ENCODE measurements at places on chromosomes 2 and 18. TPM values are rescaled to one million over a fixed set of nuclear protein-coding genes. Genes with fewer than 3 reads are reported as not detected.
A peak's percentile ranks its signal among the peaks of the same experiment; 100 is the strongest.

Gene ACTR1B
- total RNA-seq = 20.1 TPM

Gene CASP8
- 33.4 TPM for total RNA-seq

Gene OSBPL6
- total RNA-seq = 3.8 TPM

Gene DSG1
- not detected for total RNA-seq

DNA sequence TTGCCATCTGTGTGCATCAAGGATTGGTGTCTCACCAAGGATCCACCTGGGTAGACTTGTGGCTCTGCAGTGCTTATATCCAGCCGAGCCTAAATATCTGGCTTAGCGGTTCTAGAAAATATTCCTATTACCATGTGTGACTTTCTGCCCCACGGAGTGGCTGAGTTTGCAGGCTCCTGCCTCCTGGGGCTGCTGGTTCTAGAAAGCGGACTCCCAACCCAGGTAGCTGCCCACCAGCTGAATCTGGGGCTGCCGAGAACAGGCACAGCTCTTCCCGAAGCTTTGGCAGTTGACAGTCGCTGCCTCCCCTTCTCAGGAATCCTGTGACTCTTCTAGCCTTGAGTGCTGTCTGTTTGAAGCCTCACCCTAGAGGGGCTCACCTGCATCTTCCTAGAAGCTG, 104.6 kb downstream of the TPGS2 start:
- DNase-seq = no peak

DNA sequence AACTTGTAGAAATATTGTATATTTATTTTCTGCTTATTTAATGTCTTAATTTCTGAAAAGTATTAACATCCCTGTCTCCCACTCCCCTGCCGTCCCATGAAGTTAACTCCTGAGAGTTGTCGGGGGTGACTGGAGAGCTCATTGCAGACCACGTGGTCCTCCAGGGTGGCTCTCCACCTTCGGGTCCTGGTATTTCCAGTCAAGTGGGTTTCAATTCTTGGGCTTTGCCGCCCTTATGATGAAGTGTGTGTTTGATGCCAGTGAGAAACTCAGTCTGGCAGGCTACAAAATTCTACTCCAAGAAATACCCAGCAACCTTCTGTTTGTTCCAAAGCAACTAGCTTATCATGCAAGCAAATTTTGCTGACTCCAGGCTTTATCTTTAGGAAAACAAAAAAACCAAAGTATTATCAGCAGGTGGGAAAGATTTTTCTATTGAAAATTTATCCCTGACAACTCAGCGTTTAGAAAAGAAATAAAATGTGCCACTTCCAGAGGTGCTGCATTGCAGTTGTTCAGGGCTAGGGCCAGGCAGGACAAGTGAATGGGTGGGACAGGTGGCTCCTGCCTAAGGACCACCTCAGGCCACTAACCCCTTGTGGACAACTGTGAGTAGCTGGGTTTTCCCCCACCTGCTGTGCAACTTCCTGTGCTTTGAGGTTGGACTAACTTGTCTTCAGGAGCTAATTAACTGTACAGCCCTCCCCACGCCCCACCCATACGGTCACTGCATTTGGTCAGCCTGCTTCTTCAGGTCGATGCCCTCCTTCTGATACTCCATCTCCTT, 46.6 kb downstream of the BCL2L11 start:
- DNase-seq = peak; percentile 35

DNA sequence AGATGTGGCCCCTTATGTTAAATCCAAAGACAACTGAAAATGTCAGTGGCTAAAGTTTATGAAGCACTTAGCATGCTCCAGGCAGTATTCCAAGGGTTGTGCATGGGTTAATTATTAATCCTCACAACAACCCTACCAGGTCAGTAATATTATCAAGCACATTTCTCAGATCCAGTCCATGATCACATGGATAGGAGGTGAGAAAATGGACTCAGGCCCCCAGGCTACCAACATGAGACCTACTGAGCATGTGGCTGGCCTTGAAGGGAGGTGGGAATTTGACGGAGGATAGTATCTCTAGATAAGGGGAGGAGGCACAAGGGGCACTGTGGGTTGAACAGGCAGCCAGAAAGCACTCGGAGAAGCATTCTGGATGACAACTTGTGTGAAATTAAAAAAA, 412.0 kb downstream of the MEIS1 start:
- no peak for DNase-seq

- no peak for DNase-seq
These were observed 1723.5 kb upstream of the LRRTM1 start for GRCh38 chr2:82027921-82028615.

- DNase-seq = peak; percentile 18
These were observed 495 bp downstream of the TMEM169 start for GRCh38 chr2:216082117-216082711.

- no peak for DNase-seq
These were observed 8.6 kb upstream of the ZNF407 start for GRCh38 chr18:74589021-74589420.

- DNase-seq = peak; percentile 44
These were observed 261.0 kb upstream of the CXCR4 start for GRCh38 chr2:136378712-136379595.

GRCh38 chr2:236768393-236769140, 198.9 kb downstream of the ACKR3 start:
- peak; percentile 68 for DNase-seq

DNA sequence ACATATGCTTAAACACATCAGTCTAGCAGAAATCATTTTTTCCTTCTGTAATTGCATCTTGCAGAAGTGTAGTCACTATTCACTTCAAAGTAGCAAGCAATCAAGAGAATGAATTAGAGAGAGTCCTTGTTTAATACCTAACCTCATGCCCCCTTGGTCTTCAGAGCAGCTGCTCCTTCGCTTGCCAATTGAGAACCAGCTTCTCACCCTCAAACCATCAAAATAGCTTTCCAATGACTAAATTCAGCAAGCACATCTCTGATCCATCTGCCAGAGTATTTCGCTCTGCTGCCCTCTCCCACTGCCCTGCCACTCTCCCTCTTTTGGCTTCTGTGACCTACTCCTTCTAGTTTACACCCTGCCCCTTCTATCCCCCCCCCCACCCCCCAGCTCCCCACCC, 120.7 kb upstream of the AGAP1 start:
- DNase-seq = no peak

- DNase-seq = no peak
These were observed 455.2 kb downstream of the THSD7B start for GRCh38 chr2:137220438-137220993.

DNA sequence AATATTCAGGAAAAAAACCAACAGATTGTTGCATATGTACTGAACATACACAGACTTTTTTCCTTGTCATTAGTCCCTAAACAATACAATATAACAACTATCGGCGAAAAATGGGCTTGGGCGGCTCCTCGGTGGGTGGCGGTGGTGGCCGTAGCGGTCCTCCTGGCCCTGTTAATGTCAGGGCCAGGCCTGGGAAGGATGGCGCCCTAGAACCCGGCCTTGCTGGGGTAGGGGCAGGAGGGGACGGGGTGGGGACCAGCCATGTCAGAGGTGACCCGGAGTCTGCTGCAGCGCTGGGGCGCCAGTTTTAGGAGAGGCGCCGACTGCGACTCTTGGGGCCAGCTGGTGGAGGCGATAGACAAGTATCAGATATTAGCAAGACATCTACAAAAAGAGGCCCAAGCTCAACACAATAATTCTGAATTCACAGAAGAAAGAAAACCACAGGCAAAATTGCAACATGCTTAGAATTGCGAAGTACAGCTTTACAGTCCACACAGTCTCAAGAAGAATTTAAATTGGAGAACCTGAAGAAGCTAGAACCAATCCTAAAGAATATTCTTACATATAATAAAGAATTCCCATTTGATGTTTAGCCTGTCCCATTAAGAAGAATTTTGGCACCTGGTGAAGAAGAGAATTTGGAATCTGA, 36.5 kb downstream of the ROCK2 start:
- no peak for DNase-seq

DNA sequence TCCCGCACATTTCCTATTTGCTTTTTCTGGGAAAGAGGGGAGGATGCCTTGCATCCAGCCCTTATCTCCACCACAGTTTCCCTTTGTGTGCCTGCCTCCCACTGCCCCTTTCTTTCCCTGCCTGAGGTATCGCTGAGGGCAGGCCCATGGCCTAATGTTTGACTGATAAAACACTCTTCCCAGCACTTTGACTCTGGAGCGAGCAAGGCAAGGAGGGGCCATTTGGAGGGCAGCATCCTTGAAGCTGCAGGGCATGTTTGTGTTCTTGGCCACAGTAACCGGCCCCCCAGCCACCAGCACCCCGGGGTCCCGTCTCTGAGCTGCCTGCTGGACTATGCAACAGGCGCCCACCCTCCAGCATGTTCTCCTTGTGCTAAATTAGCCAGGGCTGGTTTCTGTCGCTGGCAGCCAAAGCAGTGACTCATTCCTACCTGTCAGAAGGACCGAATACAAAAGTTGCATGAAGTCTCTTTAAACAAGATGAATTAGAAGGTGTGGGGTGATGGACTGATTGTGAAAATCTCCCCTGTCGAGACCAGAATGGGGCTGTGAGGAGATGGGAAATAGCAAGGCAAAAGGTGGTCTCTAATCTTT, 50.7 kb downstream of the BCL2L11 start:
- DNase-seq = no peak

- no peak for DNase-seq
These were observed 36.1 kb downstream of the OSBPL6 start for GRCh38 chr2:178230396-178230795.

DNA sequence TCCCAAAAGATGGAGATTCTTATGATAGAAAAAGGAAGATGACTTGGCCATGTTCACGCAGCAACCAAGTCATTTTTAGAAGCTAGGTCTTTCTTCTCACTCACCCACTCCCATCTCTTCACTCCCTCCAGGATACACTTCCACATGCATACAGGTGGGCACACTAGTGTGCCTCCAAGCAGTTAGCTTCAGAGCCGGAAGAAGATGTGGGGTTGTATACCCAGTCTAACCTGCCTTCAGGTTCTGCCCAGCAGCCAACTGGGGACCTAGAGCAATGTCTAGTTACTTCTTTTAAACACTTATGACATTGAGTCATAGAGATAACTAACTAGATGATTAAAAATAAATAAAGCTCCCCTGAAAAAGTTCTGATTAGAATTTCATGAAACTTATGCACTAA, 21.8 kb upstream of the TANK start:
- DNase-seq = no peak

DNA sequence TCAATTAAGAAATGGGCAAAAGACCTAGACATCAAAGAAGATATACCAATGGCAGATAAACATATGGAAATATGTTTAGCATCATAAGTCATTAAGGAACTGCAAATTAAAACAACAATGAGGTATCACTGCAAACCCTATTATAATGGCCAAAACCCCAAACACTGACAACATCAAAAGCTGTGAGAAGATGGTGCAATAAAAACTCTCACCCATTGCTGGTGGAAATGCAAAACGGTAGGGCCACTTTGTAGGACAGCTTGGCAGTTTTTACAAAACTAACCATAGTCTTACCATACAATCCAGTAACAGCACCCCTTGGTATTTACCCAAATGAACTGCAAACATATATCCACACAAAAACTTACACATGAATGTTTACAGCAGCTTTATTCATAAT, 213.1 kb downstream of the UBE2E3 start:
- no peak for DNase-seq

- peak; percentile 32 for DNase-seq
These were observed 36.1 kb downstream of the PSTPIP2 start for GRCh38 chr18:46035696-46036680.

DNA sequence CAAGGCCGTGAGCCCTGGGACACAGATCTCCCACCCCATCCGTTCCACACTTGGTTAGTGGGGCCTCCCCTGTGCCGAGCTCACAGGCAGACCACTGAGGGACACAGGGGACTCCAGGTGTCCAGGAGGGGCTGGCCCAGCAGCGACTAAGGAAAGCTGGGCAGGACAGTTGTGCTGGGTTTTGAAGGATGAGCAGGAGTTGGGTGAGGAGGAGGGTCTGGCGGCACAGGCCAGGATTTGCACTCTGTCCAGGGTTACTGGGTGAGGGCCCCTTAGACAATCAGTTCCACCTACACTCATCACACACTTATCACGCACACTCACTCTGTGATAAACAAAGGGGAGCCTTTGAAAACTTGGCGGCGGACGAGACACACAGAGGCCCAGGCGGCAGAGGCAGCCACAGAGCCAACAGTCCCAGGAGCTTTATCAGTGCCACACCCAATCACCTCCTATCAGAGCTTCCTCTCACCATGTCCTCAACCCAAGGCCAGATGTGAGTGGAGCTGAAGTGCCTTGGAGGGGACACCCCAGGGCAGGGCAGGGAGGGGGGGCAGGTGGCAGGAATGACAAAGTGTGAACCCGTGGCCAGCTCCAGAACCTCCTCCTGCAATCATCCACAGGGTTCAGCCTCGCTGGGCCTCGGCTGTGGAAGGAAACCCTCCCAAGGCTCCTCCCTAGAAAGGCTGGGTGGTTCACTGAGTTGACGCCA, 26.6 kb downstream of the BIN1 start:
- no peak for DNase-seq

GRCh38 chr2:201432038-201432620, 19.1 kb downstream of the TRAK2 start:
- DNase-seq = no peak

DNA sequence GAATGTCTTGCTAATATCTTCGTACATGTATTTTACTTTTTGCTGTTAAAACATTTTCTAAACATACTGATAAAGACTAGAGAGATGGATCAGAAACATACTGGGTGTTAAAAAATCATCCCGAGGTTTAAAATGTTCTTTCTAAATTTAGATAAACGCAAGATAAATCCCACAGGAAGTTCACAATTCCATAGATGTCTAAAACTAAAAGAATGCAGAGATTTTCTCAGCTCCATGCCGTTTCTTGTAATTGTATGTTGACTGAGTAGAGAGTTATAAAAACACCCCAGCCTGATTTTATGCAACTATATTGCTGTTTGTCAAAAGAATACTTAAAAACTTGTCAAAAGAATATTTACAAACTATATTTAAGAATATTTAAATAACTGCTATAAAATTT, 455.7 kb downstream of the ARHGAP15 start:
- no peak for DNase-seq

DNA sequence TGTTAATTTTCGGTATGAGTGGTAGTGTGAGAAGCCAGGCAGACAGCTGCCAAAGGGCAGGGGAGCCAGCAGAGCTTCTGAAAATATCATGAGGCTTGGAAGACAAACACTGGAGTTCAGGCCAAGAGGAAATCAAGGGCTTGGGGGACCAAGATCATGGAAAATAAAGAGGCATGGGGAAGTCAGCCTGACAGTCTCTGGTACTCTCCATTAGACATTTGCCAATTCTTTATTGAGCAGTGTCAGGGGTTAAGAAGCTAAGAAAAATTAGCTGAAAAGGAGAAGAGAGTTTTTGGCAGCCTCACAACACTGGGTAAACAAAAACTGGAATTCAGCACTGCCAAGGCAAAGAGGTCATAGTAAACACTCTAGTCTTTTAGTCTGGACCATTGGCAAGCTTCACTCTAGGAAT, 612.7 kb downstream of the EPHA4 start:
- DNase-seq = no peak

- DNase-seq = peak; percentile 4
These were observed 6.2 kb downstream of the STK39 start for GRCh38 chr2:168241208-168241607.

- DNase-seq = peak; percentile 54
These were observed 8.6 kb upstream of the PLEKHM3 start for GRCh38 chr2:208033701-208034502.

- DNase-seq = no peak
These were observed 37.8 kb downstream of the GORASP2 start for GRCh38 chr2:170966648-170967396.

GRCh38 chr2:138421315-138421970, 80.1 kb upstream of the SPOPL start:
- DNase-seq = peak; percentile 11

- no peak for DNase-seq
These were observed 519.9 kb downstream of the KCNJ3 start for GRCh38 chr2:155218292-155218924.
